ENCODE measurements at places on chromosomes 3 and 15.

- DNase-seq: no peak
These were observed 189.2 kb upstream of the FEZF2 start for GRCh38 chr3:62562596-62562995.

DNA sequence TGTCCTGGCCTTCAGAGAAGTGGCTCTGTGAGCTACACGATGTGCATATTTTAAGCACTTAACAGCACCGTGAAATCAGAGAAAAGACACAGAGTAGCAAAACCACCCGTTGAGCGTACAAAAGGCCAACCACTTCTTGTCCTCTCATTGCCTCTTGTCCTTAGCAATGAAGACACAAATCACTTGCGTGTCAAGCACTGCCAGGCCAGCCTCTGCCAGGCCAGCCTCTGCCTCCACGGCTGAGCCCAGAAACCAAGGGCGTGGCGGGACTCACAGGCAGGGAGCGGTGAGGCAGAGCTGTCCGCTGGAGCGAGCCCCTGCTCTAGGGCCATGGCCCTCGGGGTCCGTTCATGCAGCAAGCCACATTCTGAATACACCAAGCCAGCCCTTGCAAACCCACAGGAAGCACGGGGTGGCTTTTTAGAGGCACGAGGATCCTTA lies 4.0 kb downstream of the MUC4 start:
- no peak for DNase-seq

DNA sequence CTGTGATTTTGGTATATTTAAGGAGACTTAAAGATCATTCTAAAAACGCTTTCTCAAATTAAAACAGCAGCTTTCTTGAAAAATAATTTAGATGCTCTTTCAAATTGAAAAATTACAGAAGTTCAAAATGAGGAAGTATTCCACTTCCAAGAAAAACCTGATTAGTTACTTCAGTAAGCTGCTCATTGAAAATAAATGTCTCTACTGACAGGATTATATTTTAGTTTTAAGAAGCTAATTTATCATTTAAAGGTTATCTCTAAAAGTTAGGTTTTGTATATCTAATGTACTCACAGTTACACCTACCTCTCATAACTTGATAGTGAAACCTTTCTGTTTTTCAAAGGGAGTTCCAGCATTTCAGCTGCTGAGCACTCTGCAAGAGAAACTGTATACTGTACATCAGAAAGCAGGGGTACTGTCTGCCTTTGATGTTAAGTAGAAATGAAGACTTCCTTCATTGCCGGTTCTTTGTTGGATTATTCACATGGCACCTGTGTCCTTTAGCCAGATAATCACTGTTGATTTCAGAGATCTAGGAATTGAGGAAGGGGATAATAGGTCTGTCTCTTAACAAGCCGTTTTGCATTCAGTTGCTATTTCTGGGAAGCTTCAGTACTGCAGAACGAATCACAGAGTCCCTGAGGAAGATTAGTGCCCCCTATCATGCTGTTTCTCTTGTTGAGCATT lies 161.6 kb downstream of the TCF12 start:
- no peak for DNase-seq

DNA sequence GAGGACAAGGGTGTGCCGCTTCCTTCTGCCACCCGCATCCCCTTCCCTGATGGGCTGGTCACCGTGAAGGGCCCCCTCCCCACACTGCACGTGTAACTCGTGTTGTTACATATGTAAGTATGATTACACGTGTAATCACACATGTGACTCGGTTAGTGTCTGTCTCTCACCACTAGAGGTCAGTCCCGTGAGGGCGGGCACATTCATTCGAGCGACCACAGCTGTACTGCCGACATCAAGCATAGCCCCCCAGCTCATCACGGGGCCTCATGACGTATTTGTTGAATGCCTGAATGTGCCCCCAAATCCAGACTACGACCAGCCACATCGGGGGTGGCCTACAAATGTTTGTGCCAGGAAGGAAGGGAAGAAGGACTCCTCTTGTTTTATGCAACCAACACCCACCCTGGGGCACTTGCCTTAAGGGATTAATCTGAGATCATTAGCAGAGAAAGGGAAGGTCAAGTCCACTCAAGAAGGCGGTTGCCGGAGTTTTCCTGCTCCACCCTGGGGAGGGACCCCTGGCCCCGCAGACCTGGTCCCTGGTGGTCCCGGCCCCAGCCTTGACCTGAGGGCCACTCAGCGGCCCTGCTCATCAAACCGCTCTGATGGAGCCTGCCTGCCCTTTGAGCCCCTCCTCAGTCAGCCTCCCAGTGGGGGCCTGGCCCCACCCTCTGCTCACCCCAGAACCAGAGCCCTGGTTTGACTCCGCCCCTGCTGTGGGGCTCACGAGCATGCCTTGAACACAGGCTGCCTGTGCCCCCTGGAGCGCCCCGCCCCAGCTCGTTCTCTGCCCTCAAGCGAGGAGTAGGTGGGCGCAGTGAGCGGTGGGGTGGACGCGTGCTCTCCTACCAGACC lies 52.8 kb downstream of the RGMA start:
- DNase-seq: no peak

DNA sequence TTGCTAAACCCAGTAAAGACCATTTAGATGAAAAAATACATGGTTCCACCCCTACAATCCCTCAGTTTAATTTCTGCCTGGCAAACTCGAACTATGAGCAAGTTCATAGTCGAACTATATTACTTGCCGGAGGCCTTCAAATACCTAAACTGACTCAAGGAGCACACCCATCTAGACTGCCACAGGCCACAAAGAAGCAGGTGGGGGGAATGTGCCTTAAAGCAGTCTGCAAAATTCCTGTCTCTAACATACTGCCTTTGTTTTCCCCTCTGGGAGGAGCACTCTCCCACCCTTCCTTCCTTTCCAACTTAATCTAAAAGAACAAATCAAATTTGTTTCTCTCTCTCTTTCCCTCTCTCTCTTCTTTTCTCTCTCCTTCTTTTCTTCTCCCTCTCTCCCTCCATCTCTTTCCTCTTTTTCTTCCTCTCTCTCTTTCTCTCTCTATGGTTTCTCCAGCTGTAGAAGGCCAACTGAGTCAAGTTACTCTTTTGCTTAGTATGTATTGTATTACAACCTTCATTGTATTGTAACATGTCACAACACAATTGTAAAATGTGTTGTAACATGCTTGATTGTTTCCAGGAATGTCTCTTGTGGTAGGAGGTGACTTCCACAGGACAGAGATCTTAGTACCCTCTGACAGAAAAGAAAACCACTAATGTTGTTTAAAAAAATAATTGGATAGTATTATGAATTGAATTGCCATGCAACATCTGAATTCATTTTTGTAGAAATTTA lies 496.3 kb downstream of the ROBO2 start:
- no peak for DNase-seq

DNA sequence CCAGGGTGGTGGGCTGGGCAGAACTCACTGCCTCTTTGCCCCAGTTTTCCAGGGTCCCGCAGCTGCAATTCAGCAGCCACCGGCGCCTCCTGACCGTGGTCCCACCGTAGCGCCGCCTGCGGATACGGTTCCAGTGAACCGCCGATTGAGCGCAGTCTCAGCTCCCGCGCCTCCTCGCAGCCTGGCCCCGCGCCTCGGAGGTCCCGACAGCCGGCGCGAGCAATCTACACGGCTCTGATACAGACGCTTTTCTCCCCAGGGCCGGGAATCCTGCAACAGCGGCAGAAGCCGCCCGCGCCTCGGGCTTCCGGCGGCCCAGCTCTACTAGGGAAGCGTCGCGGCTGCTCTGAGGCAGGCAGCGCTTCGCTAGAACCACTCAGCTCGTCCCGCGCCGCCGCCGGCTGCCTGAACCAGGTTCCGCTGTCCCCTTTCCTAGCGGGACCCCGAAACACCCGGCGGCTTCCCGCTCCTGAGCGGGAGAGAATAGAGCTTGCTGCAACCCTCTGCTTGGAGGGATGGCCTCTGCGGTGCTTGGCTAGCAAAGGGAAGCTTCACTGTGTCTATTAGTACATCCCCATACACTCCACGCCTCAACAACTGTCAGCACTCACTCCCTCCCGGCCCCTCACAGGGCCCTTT lies 3.1 kb downstream of the FOXL2NB start:
- DNase-seq: no peak

GRCh38 chr15:78345396-78346125 lies 5.4 kb downstream of the CRABP1 start:
- DNase-seq: no peak

DNA sequence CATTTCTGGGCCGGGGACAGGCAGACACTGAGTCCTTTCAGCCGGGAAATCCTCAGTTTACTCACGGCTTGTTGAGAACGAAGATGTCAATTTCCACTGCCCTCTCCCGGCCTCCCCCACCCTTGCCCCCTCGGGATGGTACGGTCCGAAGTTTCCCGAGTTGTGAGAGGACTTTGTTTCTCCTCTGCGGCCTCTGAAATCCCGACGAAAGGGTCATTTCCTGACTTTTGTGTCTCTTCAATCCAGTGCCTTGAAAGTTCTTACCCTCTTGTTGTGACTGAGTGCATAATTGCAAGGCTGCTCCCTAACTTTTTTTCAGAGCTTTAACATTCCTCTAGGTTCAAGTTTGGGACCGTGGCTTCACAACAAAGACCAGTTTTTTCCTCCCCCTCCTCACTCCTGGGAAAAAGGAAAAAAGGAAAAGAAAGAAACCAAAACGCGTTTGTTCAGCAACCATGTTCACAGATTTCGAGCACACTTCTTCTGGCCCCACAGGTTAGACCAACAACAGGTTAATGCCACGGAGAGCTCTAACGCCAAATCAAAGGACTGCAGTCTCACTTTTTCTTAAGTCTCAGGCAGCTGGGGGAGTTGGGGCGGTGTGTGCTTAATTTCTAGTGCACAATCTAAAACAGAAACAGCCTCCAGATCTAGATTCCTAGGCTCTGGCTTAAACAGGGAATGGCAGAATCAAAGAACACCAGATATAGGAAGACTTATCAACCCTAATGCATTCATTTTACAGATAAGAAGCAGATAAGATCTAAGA lies 138.9 kb downstream of the TMCO5A start:
- DNase-seq: no peak

- DNase-seq: no peak
These were observed 156.5 kb upstream of the ABI3BP start for GRCh38 chr3:101149707-101150106.

DNA sequence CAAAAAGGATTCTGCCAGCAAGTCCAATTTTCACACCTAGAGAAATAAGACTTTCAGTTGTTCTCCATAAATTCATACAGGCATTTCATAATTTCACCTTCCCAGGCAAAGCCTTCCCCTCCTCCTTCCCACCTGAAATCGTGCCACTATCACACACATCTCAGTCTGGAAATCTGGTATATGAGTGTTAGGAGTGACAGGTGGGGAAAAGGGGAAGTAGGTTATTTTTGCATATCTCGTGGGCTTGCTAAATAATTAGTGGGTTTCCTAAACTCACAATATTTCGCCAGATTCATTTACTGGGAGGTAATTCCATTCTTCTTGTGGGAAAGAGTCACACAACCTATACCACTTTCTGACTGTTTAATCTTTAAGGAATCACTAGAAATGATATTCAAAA lies 7.4 kb downstream of the ALDH1A2 start:
- DNase-seq: no peak

GRCh38 chr3:138351151-138351550 lies 2.8 kb downstream of the MRAS start:
- DNase-seq: no peak

GRCh38 chr3:14433106-14433505 lies 30.7 kb downstream of the SLC6A6 start:
- DNase-seq: no peak

DNA sequence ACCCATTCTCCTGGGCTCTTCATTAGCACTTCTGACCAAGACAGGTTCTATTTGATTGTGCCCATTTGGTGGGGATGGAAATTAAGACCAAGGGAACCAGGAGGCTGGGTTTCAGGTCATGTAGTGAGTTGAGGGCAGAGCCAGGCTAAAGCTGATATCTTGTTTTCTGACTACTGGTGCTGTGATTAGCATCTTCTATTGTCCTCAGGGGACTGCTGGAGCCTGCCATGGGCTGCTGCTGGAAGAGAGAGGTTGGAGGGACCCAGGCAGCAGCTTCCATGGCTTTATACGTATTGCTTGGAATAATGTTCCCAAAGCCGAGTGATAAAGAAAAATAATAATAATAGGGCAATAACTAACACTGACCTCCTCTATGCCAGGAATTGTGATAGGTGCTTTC lies 211.4 kb upstream of the ROPN1 start:
- DNase-seq: no peak

- no peak for DNase-seq
These were observed 14.4 kb upstream of the MITF start for GRCh38 chr3:69724722-69725435.

GRCh38 chr15:87219650-87220615 lies 1036.6 kb downstream of the NTRK3 start:
- no peak for DNase-seq

GRCh38 chr3:121648219-121648958 lies 12.3 kb downstream of the HCLS1 start:
- no peak for DNase-seq

DNA sequence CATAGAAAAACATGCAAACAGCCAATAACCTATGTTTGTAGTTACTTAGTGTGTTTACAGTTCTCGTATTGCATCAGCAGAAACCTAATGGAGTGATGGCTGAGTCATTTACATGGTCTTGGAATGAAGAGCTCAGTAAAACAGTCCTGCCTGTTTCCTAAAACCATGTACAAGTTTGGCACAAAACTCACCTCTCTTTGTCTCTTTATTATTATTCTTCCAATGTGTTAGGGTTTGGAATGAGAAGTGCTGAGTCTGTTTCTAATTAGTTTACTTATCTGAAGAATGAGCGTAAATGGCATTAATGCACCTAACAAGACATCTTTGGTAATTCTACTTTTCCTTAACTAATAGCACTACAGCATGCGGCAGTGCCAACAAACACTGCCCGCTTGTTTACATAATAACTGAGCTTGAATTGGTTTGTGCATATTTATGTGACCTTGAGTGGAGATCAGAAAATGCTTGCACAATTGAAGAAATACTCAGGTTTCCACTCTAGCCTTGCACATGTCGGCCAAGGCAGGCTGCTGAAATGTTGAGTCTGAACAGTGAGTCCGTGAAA lies 385.4 kb upstream of the SEMA6D start:
- no peak for DNase-seq

GRCh38 chr15:54033356-54033860 lies 55.2 kb downstream of the UNC13C start:
- DNase-seq: no peak

- DNase-seq: no peak
These were observed 3.9 kb downstream of the ABHD6 start for GRCh38 chr3:58241306-58242044.

GRCh38 chr3:78706906-78707523 lies 1060.8 kb downstream of the ROBO1 start:
- DNase-seq: no peak

GRCh38 chr3:32584660-32585059 lies 14.0 kb upstream of the DYNC1LI1 start:
- DNase-seq: no peak

DNA sequence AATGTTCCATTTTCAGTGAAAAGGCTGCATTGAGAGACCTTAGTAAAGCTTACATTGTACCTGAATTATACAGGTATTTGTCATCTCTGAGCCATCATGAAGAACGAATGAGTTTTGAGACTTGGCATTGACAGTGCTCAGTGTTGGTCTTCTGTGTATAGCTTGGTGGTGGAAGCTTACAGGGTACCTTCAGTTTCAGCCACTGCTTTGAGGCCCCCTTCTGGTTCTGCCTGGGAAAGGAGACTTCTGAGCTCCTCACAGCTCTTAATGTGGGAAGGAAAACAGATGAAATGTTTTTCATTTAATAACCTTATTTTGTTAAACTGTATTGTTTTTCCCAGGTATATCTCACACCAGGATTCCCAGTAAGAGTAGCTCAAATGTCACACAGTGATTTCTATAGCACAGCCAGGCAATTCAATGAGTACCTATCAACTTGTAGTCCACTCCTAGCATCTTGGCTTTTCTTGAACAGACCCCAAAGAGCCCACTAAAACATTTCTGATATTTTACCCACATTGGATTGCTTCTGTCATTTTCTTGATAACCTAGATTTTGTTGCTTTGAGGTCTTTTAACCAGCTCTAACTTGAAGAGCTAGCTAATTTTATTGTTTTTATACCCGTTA lies 5.6 kb downstream of the SERPINI1 start:
- no peak for DNase-seq
